Left lung (tissue), 14 donors: ENCODE measurements at places on chromosomes 7 and 10. TPM values are rescaled to one million over a fixed set of nuclear protein-coding genes. Genes with fewer than 3 reads are reported as not detected.

The EXOSC1 gene
- polyA plus RNA-seq: 40.2 TPM

DNA sequence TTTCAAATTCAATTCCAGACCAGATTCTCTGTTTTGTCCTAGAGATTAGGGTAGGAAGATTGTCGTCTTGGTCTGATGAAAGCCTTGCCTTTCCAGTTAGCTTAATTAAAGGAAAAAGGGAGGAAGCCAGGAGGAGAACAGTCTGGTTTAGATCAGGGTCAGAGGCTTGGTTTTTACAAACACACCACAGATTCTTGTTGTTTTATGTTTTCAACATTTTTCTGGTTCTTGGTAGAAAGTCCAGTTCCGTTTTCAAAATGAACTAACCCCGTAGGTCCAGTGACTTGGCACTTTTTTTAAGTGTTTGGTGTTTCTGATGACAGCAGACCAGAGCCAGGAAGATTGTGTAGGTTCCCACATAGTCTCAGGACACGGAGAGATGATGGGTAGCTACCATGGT, 167.1 kb upstream of the INHBA start:
- no peak for DNase-seq

DNA sequence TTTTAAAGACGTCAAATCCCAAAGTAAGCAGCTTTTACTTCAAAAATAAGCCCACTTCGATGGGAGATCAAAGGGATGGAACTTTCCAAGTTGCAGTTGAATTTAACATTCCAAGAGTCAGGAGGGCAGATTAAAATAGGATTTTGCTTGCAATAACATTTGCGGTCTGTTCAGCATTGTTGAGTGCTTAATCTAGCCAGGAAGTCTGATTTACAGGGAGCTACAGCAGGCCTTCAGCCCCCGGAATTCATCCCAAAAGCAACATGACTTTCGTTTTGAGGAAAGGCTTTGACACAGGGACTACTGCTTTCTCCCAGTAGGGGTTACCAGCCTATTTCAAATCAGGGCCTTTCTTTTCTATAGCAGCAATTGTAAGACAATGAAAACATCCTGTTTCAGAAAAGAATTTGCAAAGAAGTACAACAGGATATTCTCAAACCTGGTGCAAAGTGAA, 279.6 kb upstream of the PITRM1 start:
- no peak for DNase-seq

GRCh38 chr7:20241194-20241910, 24.2 kb upstream of the MACC1 start:
- no peak for DNase-seq

DNA sequence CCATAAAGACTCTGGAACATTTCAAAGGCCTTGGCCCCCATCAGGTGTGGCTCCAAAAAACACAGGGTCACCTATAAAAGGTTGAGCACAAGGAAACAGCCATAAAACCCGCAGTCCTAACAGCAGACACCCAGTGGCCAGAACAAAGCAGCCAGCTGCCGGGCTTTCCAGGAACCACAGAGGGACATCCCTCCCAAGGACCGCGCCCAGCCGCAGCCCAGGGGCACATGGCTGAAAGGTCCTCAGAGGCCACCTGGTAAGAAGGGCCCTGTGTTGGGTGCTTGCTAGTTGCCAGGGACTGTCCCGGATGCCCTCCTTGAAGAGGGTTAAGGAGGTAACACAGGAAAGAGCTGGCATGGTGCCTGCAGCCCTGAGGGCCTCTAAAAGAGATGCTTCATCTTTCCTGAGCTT, 32.7 kb downstream of the KCNMA1 start:
- DNase-seq: no peak
